ENCODE measurements at places on chromosomes 3 and 15. TPM values are rescaled to one million over a fixed set of nuclear protein-coding genes. Genes with fewer than 3 reads are reported as not detected.

TTLL13 gene
- total RNA-seq, result not detected

MST1R gene
- 5.7 TPM for total RNA-seq

COLQ gene
- total RNA-seq, result 12.1 TPM

ISL2 gene
- total RNA-seq, result 6.6 TPM

CKMT1B gene
- total RNA-seq, result 4.3 TPM

AHSG gene
- not detected for total RNA-seq

FETUB gene
- total RNA-seq, result not detected

ETV5 gene
- total RNA-seq, result 26.1 TPM

ITPKA gene
- total RNA-seq, result 1.2 TPM

SLC22A13 gene
- total RNA-seq, result 0.51 TPM

ARHGAP11A gene
- total RNA-seq, result 11.1 TPM

RASGRF1 gene
- total RNA-seq, result 0.31 TPM

CTXN2 gene
- total RNA-seq, result not detected

CACNA2D2 gene
- 4.3 TPM for total RNA-seq

ADAMTS9 gene
- 165 TPM for total RNA-seq

NR2E3 gene
- 2.2 TPM for total RNA-seq

ESYT3 gene
- 5.8 TPM for total RNA-seq

OGG1 gene
- total RNA-seq, result 16.5 TPM

ERICH6 gene
- total RNA-seq, result not detected

TP53BP1 gene
- 87.9 TPM for total RNA-seq

DGKG gene
- 2.2 TPM for total RNA-seq

DUOX1 gene
- total RNA-seq, result 32.5 TPM

IGF2BP2 gene
- total RNA-seq, result 41.4 TPM

DMXL2 gene
- 40.0 TPM for total RNA-seq

SAMD7 gene
- total RNA-seq, result not detected

STRIT1 gene
- 3.9 TPM for total RNA-seq

CCRL2 gene
- 3.7 TPM for total RNA-seq

SHQ1 gene
- total RNA-seq, result 17.2 TPM

KCNMB3 gene
- total RNA-seq, result 3.9 TPM

SEMA5B gene
- total RNA-seq, result 11.0 TPM

WNT7A gene
- 0.10 TPM for total RNA-seq

AMOTL2 gene
- total RNA-seq, result 77.2 TPM

Data from tongue (tissue), 3 donors.